Stimulated activated CD8-positive, alpha-beta memory T cell treated with anti-CD3 and anti-CD28 coated beads, Interleukin-4, amount 100 ng/mL, for 48 hours (primary cell): ENCODE measurements at places on chromosomes 13 and 19.

DNA sequence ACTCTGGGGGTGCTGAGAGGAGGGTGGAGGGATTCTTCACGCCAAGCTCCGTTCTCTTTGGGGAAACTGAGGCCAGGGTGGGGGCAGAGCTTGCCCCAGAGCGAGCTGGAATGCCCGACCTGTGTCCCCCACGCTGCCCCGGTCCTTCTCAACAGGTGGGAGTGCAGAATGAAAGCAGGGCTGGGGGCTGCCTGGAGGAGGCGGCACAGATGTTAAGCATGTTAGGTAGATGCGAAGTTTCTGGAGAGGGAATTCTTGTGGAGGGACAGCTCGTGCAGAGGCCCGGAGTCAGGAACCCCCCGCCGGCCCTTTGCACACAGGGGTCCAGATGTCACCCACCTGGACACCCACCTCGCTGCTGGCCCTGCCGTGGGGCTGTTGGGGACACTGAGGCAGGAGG, 9.0 kb downstream of the EFNA2 start:
- DNase-seq, result no peak

DNA sequence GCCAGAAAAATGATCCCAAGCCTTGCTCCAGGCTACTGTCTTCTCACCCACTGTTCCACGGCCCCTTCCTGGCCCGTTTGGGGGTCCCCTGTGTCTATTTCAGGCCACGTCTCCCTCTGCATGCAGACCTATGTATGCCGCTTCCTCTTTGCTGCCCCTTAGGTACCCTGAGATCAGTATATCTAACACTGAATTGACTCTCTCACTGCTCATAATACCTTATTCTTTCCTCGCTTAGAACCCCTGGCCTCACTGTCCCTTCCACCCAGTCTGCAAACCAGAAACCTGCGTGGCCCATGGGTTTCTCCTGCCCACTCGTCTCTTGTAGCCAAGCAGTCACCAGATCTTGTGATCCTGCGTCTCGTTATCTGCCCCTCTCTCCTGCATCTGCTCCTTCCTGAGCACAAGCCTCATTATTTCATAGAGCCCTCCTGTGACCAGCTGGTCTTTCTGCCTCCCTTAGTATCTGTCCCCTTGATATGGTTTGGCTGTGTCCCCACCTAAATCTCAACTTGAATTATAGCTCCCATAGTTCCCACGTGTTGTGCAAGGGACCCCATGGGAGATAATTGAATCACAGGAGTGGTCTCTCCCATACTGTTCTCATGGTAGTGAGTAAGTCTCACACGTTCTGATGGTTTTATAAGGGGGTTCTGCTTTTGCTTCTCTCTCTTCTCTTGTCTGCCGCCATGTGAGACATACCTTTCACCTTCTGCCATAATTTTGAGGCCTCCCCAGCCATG, 109.0 kb upstream of the RNF113B start:
- no peak for DNase-seq

GRCh38 chr13:36526897-36527296, 94.6 kb downstream of the CCNA1 start:
- DNase-seq, result no peak

DNA sequence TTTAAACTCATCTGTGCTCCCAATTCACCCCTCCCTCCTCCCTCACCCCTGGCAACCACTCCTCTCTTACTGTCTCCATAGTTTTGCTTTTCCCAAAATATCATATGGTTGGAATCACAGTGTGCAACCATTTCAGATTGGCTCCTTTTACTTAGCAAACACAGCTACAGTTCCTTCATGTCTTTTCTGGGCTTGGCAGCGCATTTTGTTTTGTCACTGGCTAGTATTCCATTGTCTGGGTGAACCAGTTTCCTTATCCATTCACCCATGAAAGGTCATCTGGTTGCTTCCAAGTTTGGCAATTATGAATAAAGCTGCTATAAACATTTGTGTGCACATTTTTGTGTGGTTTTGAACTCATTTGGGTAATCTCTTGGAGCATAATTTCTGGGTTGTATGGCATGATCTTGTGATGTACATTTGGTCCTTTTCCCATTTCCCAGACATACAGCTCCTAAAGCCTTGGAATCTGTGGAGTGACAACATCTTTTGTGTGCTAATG, 23.9 kb upstream of the GAS6 start:
- DNase-seq, result no peak

DNA sequence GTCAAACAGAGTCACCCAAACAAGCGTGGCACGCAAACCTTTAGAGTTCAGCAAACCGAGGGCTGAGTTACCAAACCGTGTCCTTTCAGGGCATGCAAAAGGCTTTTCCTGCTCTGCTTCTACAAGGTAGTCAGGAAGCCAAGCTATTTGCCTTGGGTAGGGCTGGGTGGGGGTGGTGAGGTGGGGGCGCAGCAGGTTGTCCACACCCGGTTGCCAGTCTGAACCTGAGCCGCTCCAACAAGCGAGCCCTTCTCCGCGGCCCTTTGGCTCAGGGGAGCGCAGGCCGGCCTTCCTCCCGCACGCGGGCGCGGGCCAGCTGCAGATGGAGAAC, 347 bp upstream of the CLDN10 start:
- no peak for DNase-seq

DNA sequence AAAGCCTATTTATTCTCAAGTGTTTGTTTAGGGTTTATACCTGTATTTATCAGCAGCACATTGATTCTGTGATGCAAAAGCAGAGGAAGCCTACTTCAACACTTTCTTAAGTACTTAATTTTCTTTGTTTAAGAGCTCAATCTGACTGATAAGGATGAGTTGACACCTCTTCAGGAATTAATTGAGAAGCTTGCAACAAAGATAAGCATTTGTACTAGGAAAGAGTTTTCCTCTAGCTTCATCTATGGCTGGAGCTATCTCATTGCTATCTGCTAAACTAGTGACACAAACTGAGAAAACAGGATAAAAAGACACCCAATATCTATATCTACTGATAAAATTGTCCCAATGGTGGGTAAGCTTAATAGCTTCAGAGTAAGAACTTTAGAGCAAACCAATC, 170.1 kb upstream of the SLITRK6 start:
- DNase-seq, result no peak

- DNase-seq, result no peak
Measured at GRCh38 chr19:1168572-1169410, 5.3 kb downstream of the SBNO2 start.

GRCh38 chr19:38224014-38224862, at the start of gene DPF1:
Gene DPF1, minus strand, starts transcription at chr19:38224222. Its CDS starts 80 bp downstream, at chr19:38224142.
- peak; percentile 81 for DNase-seq

- DNase-seq, result peak; percentile 34
Measured at GRCh38 chr13:30049692-30050091, 199.3 kb upstream of the UBL3 start.

DNA sequence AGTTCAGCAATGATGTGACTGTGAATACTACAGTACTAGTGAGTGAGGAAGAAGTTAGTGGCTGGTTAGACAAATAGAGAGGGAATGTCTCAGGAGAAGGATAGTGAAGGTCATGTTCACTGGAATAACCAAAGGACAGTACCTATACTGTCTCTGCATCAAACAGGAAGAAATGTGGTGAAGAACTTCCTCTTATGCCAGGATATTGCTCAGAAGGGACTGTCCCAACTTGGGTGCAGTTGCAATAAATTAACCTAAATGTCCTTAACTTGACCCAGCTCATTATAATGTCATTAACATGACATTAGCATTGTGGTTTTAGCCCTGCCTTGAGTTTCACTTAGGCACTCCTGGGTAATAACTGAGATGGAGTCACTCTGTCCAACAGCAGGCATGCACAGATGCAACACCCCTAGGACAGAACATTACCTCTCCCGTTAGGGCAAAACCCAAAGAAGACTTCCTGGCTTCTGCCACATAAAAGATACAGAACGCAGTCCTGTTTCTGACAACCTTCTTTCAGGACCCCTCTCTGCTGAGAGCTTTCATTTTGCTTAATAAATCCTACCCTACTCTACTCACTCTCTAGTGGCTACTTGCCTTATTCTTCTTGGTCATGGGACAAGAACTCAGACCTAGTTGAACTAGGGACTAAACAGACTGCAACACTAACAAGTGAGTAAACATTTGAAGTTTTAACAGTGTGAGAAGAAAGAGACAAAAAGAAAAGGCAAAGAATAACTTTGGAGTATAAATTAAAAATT, 1591.6 kb upstream of the MIR17HG start:
- DNase-seq, result no peak

- no peak for DNase-seq
Measured at GRCh38 chr13:94952787-94953186, 240.4 kb upstream of the SOX21 start.

DNA sequence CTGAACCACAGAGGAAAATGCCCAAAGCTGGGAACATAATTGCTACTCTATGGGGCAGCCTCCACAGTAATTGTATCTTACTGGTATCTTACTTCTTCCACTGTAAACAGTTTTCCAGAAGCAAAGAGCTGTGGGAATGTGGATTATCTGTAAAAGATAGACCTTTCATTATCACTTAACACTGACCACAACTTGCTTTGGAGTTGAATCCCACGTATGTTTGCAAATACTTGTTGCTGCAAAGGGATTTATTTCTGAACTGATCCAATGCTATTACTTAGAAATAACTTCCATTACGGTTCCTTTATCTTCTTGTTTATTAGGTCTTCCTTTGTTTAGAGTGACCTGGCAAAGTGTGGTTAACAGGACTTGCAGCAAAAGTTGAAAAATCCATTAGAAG, 218.1 kb downstream of the KCTD12 start:
- no peak for DNase-seq

GRCh38 chr19:28019901-28020300, 1193.0 kb downstream of the UQCRFS1 start:
- DNase-seq, result no peak

DNA sequence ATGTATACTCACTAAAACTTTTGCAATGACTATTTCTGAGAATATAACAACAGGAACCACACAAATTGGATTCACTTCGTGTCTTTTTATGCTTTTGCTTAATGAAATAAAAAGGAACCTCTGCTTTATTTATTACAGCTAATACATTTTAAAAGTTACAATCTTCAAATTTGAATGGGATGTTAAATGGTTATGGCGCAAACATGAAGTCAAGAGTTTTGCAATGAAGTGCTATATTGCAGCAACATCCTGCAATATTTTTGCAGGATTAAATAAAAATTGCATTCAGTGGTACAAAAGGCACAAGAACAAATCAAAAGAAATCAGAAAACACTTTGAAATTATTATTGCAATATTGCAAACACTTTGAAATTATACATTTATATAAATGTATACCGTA, 1519.0 kb upstream of the MIR17HG start:
- no peak for DNase-seq

GRCh38 chr19:6534451-6535093, 3.7 kb downstream of the TNFSF9 start:
- DNase-seq, result no peak

GRCh38 chr19:45395821-45396617, 8.8 kb downstream of the PPP1R13L start:
- DNase-seq, result no peak

GRCh38 chr19:48618278-48618915, 581 bp downstream of the RPL18 start:
- DNase-seq, result no peak

DNA sequence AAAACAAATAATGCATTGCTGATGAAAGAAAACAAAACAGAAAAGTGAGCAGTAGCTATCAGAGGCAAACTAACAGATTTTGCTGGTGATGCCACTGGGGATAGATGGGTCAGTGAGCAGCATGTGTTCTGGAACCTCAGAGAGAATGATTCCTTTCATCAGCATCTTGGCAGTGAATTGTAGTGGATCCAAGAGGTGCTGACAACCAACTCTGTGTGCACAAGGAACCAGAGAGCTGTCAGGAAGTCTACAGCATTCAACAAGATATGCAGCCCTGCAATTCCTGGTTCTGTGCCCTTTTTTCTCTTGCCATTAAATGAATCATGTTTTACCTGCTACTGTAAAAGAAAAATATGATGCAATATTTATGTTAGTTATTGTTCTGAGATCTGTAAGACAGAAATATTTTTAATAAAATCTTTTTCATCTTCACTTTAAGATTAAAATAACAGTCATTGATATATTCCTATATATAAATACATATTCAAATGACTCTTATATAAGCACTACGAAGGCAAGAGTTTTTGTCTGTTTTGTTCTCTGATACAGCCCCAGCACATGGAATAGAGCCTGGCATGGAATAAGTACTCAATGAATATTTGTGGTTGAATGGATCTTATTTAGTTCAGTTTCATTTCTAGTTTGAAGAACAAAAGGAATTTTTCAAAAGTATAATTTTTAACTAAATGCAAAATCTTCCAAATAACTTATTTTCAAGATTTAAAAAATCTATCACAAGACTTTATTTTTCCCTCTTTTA, 80.8 kb downstream of the FREM2 start:
- no peak for DNase-seq

DNA sequence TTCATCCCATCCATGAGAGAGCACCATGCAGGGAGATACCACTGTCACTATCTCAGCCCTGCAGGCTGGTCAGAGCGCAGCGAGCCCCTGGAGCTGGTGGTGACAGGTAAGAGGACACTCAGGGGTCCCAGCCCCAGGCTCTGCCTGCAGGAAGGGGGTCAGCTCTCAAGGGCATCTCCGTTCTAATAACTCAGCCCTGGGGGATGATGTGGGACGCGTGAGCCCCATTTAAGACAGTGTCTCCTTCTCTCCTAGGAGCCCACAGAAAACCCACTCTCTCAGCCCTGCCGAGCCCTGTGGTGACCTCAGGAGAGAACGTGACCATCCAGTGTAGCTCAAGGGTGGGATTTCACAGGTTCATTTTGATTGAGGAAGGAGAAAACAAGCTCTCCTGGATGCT, 15.5 kb upstream of the KIR3DL3 start:
- no peak for DNase-seq

- DNase-seq, result peak; percentile 68
Measured at GRCh38 chr19:2426611-2427428, 566 bp downstream of the TIMM13 start.

- DNase-seq, result no peak
Measured at GRCh38 chr13:111914241-111915103, 152.5 kb upstream of the SOX1 start.

GRCh38 chr19:50978772-50979390, 4.8 kb downstream of the KLK7 start:
- no peak for DNase-seq

- DNase-seq, result no peak
Measured at GRCh38 chr13:36979361-36980050, 19.6 kb downstream of the ALG5 start.

- no peak for DNase-seq
Measured at GRCh38 chr19:41330481-41330880, 20.5 kb downstream of the CCDC97 start.

DNA sequence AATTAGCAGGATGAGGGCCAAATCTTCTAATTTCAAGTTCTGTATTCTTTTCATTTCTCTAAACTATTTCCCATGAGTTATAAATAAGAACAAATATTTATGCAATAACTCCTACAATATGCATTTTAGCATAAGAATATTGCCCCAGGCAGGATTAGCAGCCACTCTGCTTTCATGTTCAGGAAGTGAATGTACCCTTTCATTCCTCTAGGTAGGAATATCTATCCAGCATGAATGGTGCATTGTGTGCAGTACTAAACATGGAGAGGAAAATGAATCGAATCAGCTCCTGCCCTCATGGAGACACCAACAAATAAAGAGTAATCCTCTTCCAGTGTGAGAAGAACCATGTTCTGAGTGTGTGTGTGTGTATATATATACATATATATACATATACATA, 41.0 kb downstream of the LHFPL6 start:
- DNase-seq, result no peak

- DNase-seq, result no peak
Measured at GRCh38 chr19:58319241-58319640, 7.6 kb upstream of the ZSCAN22 start.

- no peak for DNase-seq
Measured at GRCh38 chr13:114161644-114162532, 17.2 kb upstream of the CFAP97D2 start.

- no peak for DNase-seq
Measured at GRCh38 chr13:102405499-102406100, 3.8 kb upstream of the FGF14 start.
